Endodermal cell (in vitro differentiated cells): ENCODE measurements at places on chromosomes 13 and 19. TPM values are rescaled to one million over a fixed set of nuclear protein-coding genes. Genes with fewer than 3 reads are reported as not detected.

GRCh38 chr13:79190932-79191331, 215.1 kb downstream of the RBM26 start:
- no peak overlapping the region for H3K4me3 ChIP-seq
- H3K4me1 ChIP-seq: peaks cover 9% of the 10 kb centered on the region
- H3K27me3 ChIP-seq: no peaks in the 10 kb centered on the region

LILRA5 gene
- total RNA-seq: not detected in 3 replicates

DNA sequence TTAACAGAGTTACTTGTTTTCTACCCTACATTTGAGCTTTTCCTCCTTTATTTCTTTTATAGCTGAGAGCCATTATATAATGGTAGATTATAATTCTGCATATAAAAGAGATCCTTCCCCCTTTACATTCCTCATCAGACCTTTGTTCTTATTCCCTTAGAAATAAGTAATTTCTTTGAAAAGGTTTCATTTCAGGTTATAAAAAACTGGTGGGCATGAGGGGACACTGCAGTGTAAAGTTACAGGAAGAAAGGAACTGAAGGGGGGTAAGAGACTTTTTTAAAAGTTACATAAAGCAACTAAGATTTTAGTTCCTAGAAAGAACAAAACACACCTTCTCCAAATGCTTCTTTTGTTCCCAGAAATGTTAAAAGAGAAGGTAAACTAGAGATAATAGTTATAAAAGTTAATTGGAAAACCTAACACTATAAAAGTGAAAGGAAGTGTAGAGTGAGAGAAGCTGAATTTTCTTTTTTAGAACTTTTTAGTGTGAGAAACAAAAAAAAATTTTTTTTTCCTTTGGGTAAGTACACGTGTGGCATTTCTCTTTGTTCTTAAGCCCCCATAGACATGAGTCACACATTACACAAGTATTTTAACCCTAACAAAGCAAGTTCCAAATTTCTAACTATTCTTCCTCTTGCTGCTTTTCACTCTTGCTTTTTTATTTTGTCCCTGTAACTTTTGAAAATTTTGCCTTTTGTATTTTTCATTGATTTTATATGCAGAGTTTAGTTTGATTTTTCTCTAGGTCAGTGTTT, 106.4 kb upstream of the MLNR start:
- H3K27me3 ChIP-seq: no peaks in the 10 kb centered on the region
- peak overlapping the region; percentile 46 for H3K4me3 ChIP-seq
- H3K4me1 ChIP-seq: no peaks in the 10 kb centered on the region
- H3K27ac ChIP-seq: peak overlapping the region; percentile 54
- DNase-seq: no peak

- peaks cover 3% of the 10 kb centered on the region for H3K4me1 ChIP-seq
- H3K27ac ChIP-seq: no peak overlapping the region
- no peaks in the 10 kb centered on the region for H3K36me3 ChIP-seq
- peak; percentile 80 for DNase-seq
These were observed 3.8 kb upstream of the FGF14 start for GRCh38 chr13:102405499-102406100.

KIR3DL1 gene
- not detected in 3 replicates for total RNA-seq

PGLYRP2 gene
- not detected in 3 replicates for total RNA-seq

DNA sequence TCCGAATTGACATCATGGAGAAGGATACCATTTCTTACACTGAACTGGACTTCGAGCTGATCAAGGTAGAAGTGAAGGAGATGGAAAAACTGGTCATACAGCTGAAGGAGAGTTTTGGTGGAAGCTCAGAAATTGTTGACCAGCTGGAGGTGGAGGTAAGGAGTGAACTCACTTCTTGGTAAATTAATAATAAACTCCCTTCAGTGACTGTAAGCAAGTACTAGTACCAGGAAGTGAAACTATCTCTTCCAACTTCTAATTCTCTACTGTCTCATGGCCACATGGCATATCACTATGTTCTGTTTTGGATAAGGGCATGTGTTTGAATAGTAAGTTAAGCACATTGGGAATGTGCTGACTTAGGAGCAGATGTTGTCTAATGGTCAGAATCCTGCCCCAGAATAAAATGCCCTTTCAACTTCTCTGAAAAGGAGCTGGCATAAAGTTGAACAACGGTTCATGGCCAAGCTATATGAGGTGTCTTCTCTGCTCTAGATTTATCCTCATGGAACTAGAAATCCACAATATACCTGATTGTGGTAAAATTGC, 13.4 kb downstream of the OLFM4 start:
- no peak overlapping the region for H3K4me3 ChIP-seq
- H3K27ac ChIP-seq: no peak overlapping the region
- DNase-seq: no peak
- H3K36me3 ChIP-seq: no peaks in the 10 kb centered on the region

DNA sequence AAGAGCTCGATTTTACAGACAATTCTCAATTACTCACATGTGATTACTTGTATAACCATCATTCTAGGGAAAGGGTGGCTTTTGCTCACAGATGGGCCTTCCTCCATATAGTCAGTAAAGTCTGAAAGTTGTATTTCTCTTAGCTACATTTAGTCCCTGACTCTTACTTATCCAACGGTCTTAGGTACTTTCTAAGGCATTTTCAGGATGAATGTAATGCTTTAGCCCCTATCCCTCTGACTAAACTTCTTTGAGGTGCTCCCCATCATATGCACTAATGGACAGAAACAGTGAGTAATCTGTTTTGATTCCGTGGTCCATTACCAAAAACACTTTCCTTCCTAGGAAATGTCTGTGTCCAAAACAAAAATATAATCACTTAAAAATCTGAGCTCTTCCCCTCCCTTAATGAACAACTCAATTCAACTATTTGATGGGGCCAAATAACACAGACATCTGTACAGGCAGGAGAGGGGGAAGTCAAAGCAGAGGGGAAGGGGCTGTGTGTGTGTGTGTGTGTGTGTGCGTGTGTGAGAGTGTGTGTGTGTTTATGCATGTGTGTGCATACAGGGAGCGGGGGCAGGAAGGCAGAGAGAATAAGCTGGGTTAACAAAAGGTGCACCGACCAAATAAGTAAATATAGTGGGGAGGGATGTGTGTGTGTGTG, 84.9 kb downstream of the USP12 start:
- DNase-seq: no peak
- no peaks in the 10 kb centered on the region for H3K4me1 ChIP-seq
- peaks cover 47% of the 10 kb centered on the region for H3K36me3 ChIP-seq
- no peak overlapping the region for H3K27ac ChIP-seq

CGB8 gene
- not detected in 3 replicates for total RNA-seq

SLC15A1 gene
- 0.53 to 1.5 TPM (median 0.74 TPM) in 3 replicates for total RNA-seq

DNA sequence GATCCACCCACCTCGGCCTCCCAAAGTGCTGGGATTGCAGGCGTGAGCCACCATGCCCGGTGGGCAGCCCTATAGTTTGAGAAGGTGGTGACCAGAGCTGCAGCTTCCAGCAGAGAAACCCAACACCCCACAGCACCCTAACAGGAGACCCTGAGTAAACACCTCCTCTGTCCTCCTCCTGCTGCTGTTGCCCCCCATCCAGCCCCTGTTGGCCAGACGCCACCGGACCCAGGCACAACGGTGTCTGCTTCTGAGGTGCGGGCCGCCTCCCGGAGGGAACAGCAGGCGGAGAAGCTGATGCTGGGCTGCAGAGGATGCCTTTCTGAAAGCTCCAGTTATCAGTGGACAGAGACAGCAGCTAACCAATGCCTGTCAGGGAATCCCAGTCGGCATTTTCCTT, 175.5 kb downstream of the COL4A1 start:
- peaks cover 4% of the 10 kb centered on the region for H3K4me1 ChIP-seq
- H3K36me3 ChIP-seq: no peaks in the 10 kb centered on the region
- no peak for DNase-seq
- no peaks in the 10 kb centered on the region for H3K27me3 ChIP-seq
- no peak overlapping the region for H3K4me3 ChIP-seq
- H3K27ac ChIP-seq: no peak overlapping the region

GRCh38 chr19:45973553-45974338, at the start of gene NOVA2:
TSS of gene NOVA2 (minus strand) at chr19:45973865. CDS start at chr19:45973351, 514 bp downstream.
- no peak within 1 kb of the TSS for H3K27ac ChIP-seq
- no peaks in the 10 kb centered on the region for H3K36me3 ChIP-seq
- DNase-seq: peak; percentile 98
- no peaks in the 10 kb centered on the region for H3K4me1 ChIP-seq
- H3K4me3 ChIP-seq: no peak within 1 kb of the TSS

DNA sequence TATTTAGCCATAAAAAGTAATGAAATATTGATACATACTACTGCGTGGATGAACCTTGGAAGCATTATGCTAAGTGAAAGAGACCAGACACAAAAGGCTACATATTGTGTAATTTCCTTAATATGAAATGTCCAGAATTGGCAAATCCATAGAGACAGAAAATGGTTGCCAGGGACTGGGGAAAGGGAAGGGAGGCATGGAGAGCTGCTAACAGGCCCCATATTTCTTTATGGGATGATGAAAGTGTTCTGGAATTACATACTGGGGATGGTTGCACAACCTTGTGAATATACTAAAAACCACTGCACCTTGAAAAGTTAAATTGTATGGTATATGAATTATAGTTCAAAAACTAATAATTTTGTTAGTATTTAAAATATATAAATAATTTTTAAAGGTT, 3.6 kb downstream of the IFT88 start:
- H3K4me1 ChIP-seq: no peaks in the 10 kb centered on the region
- H3K36me3 ChIP-seq: peaks cover 6% of the 10 kb centered on the region
- H3K27ac ChIP-seq: no peak overlapping the region
- no peaks in the 10 kb centered on the region for H3K27me3 ChIP-seq

DNA sequence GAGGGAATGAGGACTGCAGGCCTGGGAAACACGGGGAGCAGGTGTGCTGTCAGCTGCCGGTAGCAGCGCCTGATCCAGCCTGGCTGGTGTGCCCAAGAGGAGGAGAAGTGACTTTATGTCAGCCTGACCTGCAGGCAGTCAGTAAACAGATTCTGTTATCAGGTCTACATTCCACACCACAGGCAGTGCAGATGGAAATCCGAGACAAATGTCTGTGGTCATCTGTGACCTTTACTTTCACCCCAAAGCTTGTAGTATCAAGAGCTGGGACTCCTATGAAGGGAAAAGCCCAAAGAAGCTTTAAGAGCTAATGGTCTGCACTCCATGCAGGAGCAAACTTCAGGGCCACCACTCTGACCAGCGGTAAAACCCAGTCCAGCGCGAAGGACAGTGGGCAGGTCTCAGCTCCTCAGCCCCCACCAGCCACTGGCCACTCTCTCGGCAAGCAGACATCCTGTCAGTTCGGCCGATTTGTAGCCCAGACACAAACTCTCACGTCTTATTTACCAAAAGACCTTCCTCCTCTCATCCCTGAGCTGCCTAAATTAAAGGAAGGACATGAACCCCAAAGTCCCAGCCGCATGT, 7.7 kb downstream of the EPS15L1 start:
- DNase-seq: no peak
- no peaks in the 10 kb centered on the region for H3K27me3 ChIP-seq
- peak overlapping the region; percentile 70 for H3K4me3 ChIP-seq
- H3K36me3 ChIP-seq: no peaks in the 10 kb centered on the region

ZNF177 gene
- 5.6 TPM in 2 replicates for total RNA-seq

GRCh38 chr13:52446265-52446664, 4.2 kb downstream of the VPS36 start:
- H3K4me3 ChIP-seq: no peak overlapping the region
- no peaks in the 10 kb centered on the region for H3K27me3 ChIP-seq
- no peaks in the 10 kb centered on the region for H3K4me1 ChIP-seq
- DNase-seq: no peak

DNA sequence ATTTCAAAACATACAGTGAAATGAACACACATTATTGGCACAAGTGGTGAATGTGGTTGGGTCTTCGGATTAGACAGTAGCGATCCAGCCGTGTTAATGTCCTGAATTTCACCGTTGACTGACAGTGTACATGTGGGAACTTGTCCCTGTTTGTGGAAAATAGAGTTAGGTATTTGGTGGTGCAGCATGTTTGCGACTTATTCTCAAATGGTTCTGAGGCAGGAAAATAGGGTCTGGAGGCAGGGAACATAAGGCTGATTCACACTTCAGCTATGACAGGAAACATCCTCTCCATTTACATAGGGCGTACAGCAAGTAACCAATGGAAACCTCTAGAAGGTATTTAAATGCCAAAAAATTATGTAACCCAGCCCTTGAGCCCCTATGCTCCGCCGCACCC, 4.2 kb downstream of the LGALS7B start:
- no peaks in the 10 kb centered on the region for H3K36me3 ChIP-seq
- H3K27me3 ChIP-seq: no peaks in the 10 kb centered on the region
- no peak overlapping the region for H3K27ac ChIP-seq
- DNase-seq: no peak
- no peaks in the 10 kb centered on the region for H3K4me1 ChIP-seq

GRIK5 gene
- total RNA-seq: 21.6 and 22.6 TPM in 2 replicates

DNA sequence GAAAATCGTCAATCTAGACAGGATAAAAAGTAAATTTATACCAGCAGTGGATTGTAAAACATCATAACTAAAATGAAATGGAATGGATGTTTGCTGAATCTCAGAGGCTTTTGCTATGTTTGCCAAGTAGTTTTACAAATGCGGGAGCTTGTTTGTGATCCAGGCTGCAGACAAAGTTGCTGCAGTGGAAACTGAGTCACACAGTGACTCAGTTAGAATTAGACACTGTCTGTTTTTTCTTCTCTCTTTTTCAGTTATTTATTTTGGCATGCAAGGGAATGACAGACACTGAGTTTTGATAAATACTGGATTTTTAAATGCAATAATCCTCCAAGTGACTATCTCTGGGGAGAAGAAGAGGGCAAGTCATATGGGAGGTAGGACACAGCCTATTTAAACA, 4.6 kb upstream of the PNMA8A start:
- H3K27me3 ChIP-seq: no peaks in the 10 kb centered on the region
- no peaks in the 10 kb centered on the region for H3K36me3 ChIP-seq
- H3K27ac ChIP-seq: no peak overlapping the region
- H3K4me1 ChIP-seq: no peaks in the 10 kb centered on the region
- no peak for DNase-seq

- DNase-seq: no peak
- no peaks in the 10 kb centered on the region for H3K4me1 ChIP-seq
- no peak overlapping the region for H3K27ac ChIP-seq
- peaks cover 65% of the 10 kb centered on the region for H3K36me3 ChIP-seq
These were observed 21.1 kb downstream of the CHERP start for GRCh38 chr19:16520986-16521624.

DNA sequence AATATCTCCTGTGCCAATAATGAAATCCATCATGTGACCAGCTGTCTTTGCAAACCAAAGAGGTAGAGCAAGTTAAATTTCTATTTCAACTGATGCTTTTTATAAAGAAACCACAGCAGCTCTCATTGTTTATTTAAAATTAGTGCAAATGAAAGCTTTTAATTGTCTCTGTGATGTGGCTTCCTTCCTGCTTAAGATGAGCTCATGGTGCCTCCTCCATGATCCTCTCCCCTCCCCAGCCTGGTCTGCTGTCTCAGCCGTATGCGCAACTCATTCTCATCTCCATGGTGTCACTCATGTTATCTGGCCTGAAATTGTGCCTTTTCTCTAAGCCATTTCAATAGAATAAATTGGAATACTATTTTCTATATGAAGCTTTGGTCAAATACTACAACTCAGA, 270.6 kb downstream of the FGF14 start:
- no peaks in the 10 kb centered on the region for H3K27me3 ChIP-seq
- no peak for DNase-seq
- no peak overlapping the region for H3K4me3 ChIP-seq
- no peak overlapping the region for H3K27ac ChIP-seq
- H3K36me3 ChIP-seq: no peaks in the 10 kb centered on the region
- no peaks in the 10 kb centered on the region for H3K4me1 ChIP-seq
